Fibroblast of lung (primary cell): ENCODE measurements at places on chromosomes 5 and 9. TPM values are rescaled to one million over a fixed set of nuclear protein-coding genes. Genes with fewer than 3 reads are reported as not detected.

DNA sequence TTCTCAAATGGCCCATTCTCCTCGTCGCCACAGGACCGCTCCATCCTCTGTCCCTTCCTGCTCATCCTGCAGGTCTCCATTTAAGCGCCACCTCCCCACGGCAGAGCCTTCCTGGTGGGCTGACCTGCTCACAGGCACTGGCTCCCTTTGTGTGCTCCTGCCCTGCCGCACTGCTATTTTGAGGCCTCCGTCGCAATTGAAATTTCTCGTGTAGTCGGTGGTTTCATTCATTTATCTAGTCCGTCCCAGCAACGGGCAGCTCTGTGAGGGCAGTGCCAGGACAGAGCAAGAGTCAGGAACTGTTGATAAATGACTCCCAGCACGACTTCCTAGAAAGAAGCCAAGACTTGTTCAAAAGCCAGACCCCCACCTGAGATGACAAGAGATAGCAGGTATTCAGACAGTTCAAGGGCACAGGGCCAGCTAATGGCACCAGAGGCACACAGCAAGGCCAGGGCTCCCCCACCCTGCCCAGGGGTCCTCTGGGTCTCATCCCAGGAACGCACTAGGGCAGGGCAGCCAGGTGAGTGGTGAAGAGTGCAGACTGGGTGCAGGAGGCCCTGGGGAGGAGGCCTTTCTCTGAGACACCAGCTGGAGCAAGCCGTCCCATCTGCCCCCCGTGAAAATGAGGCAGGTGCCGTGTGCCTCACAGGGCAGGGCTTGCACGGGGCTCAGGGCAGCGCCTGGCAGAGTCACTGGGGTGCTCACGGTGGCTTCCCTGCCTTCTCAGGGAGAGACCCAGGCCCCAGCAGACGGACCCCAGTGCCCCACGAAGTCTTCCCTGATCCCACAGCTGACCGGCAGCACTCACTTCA lies 36.9 kb downstream of the FAM78A start:
- no peak for DNase-seq

DNA sequence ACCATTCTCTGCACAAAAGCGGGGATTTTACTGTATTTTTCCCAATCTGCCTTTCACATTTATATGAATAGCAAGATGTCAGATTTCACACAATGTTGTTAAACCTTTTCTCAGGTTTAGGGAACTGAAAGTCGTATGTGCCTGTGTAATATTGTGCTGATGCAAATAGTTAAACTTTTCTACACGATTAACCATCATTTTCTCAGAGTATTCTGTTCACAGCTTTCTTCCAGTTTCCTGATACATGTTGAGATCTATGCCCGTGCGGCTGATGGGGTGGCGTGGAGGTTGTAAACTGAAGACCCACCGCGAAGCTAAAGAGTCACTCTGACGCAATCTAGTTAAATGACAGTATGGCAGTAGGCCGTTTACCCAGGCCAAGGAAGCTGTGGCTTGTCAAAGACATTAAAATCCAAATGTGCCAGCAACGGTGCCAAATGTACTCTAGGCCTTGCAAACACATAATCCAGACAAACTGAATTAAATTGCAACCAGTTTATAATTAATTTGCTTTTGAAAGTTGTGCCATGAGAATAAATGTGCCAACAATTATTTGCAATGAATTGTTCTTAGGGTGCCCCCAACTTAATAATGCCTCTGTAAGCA lies 145.7 kb downstream of the EBF1 start:
- no peak for DNase-seq

GRCh38 chr5:76252437-76252836 lies 150.6 kb upstream of the IQGAP2 start:
- DNase-seq: no peak

GRCh38 chr5:138978581-138978980 lies 103.4 kb upstream of the LRRTM2 start:
- DNase-seq: no peak

The SLC6A7 gene
- total RNA-seq: not detected in 2 replicates

GRCh38 chr5:168088410-168089173 lies 202.9 kb upstream of the WWC1 start:
- no peak for DNase-seq

DNA sequence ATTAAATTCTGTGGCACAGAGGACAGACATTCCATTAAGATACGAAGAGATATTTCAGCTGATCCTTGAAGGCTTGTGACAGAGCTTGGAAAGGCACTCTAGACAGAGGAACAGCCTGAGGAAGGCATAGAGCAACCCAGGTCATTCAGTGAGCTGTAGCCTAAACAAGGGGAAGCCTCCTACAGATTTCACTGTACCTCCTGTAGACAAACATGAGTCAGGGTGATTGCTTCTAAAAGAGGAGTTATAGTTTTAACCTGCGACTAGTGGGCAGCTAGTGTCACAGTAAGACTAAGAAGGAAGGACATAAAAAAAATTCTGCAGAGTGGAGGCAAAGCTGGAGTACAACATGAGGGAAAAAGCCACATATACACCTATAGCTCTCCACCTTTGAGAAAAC lies 43.5 kb upstream of the ANKDD1B start:
- peak; percentile 20 for DNase-seq
